T follicular helper cell (primary cell): ENCODE measurements at places on chromosomes 5 and 9.

GRCh38 chr9:125822902-125823301 is 75.7 kb downstream of the PBX3 start:
- DNase-seq: no peak

- DNase-seq: no peak
These were observed 5.2 kb upstream of the HINT2 start for GRCh38 chr9:35820076-35820475.

DNA sequence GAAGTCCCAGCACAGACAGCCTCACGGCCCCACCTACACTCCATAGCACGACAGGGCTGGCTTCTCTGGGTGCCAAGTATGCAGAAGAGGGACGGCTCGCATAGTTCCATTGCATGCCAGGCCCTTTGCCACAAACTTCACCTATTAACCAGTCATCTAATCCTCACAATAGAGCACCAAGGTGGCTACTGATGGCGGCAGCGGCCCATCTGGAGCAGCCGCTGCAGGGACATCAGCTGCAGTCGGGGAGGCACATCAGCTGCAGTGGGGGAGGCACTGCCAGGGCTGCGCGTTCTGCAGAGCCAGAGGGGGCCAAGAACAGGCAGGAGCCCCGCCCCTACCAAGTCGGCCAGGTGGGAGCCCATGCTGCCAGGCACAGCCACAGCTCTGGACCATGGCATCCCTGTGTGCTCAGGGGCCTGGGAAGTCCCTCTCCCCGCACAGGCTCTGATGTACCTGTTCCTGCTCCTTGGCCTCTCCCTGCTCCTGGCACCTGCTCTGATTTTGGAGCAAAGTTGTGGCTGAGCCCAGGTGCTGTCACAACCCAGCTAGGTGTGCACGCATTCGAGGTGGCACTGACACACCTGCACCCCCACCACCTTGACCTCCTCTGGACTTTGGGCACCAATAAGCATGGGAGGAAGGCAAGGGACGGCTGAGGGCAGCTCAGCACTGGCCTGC is 61.5 kb upstream of the SYNPO start:
- no peak for DNase-seq

DNA sequence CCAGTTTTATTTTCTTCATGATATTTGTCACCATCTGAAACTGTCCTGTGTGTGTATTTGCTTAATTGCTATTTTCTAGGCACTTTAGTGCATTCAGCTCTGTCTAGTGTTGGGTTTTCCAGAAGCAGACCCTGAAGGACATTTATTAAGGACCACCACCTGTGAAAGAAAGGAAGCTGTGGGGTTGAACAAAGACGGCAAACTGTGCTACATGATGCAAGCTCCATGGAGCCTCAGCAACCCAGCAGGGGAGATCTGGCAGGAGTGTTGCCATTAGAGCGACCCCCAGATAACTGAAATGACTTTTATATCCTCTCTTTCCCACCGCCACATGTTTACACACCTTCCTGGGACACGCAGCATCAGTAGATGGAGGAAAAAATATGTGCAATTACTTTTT is 125.5 kb downstream of the GABRB2 start:
- DNase-seq: no peak

DNA sequence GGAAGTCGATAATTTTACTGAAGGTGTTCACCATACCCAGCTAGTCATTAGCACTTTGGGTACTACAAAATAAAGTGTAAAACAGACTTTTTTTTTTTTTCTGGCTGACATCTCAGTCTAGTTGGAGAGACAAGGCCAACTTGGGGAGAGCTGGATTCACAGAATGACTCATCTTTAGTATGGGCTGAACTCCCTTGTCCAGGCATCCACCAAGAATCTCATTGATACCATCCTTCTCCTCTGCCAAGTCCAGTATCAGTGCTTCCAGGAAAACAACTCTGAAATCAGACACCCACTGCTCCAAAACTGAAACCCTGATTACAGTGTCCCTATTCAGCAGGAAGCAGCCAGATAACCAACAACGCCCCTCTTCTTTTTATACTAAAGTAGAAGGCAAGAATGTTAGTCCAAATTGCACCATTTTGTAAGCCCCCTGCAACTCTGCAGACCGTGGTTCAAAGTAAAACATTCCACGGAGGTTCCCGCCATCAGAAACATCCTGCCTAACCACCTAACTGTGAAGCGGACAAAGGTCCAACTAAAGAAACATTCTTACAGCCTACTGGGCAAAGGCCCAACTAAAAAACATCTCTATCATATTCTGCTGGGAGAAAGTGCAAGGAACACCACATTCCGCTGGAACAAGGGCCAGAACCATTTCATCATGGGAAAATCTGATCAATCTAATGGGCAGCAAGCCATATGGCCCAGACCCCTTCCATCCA is 728.2 kb downstream of the BRINP1 start:
- no peak for DNase-seq

DNA sequence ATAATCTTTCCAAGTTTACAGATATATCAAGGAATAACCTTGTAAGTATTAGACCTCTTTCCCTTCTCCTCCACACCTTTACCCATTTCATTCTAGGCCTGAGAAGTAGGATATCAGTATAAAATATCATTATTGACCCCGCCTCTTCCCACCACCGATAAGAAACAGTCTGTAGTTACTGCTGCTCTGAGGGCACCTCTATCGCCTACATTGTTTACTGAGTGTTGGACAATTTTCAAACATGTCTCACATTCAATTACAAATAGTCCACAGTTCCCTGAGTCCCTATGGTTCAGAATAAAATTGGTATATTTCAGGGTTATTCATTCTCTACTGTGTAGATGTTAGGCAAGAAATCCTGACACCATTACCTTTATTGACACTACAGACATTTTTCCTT is 73.4 kb downstream of the TEK start:
- DNase-seq: no peak

DNA sequence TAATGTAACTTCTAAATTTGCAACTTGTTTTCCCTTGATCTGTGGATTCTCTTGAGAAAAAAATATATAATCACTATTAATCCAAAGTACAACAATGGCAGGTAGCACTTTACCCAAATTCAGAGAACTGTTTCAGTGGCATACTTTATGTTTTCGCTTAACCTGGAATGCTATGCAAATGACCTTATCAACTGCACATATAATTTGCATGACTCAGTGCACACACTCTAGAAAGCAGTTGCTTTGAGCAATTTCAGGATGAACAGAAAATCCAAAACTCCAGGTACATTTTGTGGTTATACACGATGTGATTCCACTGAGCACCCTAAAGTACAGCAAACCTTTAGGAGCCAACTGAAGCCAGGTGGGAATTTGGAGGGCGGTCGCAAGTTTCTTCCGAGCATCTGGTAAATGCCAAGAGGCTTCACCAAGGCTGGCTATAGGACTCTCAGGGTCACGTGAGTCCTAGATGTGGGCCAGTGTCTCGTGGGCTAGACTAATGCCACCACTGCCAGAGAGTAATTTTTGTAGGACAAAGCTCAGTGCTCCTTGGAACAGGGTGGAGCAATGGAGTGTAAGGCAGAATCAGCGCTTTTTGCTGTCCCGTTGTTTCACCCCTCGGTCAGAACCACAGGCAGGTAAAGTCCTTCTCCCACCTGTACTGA is 37.3 kb downstream of the DMGDH start:
- no peak for DNase-seq

GRCh38 chr5:168291964-168292785 is 730 bp downstream of the WWC1 start:
- DNase-seq: no peak

GRCh38 chr9:127574072-127574993 is 37.7 kb upstream of the STXBP1 start:
- no peak for DNase-seq

DNA sequence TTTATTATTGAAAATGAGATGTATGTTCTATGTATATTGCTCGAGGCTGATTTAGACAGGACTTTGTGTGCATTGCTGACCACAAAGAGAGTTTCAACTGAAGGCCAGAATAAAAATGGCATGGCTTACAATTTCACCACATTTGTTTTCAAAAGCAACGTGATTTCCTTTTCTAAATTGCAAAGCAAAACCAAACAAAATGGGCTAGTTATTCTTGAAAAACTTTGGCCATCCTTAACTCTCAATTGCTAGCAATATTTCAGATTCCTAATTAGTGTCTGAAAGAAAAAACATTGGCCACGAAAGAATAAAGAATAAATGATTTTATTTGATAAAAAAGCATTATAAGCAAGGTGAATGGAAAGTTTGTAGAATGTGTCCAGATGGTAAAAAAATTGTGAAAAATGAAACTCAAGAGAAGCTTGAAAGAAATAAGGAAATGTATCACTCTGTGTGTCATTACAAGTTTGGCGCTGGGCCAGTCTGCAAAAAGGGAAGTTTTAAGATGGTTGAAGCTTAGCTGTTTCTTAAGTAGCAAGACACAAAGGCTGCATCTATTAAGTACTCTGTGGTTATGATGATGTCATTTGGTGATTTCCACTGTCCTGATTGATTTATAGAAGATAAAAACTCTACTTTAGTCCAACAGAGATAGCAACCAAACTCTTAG is 89.2 kb upstream of the PRLR start:
- no peak for DNase-seq

DNA sequence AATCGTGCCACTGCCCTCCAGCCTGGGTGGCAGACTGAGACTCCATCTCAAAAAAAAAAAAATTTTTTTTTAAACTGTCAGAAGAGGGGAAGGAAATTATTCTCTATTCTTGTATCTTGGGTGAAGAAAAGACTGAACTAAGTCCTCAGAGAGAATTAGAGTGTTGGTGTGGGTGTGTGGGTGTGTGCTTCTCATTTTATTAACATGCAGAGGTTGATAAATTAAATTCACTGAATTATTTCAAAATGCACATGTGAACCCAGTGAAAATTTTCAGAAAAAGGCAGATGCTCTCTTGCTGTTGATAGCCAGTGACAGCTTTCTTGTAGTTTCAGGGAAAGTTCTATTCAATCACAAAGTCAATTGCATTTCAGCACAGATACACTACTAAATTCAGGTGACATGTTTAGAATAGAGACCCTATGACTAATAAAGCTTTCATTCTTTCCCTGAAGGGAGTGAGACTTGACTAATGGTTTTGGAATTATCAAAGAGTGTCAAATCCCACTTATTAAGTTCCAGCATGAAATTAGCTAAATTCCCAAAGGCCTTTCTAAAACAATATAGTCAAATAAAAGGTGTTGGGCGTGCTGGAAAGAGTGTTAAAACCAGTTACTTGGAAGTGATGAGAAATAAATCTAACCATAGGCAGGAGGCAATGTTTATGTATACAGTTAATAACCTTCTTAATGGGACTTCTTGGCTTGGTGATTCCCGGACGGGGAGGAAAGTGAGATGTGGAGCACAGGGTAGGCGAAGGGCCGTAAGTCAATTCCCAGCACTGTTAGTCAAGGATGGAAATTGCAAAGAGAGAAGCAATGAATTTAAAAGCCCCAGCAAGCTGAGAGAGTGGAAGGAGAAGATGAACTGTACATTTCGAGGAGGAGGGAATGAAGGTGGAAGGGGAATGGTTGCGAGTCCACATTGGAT is 103.2 kb upstream of the SPATA31D4 start:
- no peak for DNase-seq

DNA sequence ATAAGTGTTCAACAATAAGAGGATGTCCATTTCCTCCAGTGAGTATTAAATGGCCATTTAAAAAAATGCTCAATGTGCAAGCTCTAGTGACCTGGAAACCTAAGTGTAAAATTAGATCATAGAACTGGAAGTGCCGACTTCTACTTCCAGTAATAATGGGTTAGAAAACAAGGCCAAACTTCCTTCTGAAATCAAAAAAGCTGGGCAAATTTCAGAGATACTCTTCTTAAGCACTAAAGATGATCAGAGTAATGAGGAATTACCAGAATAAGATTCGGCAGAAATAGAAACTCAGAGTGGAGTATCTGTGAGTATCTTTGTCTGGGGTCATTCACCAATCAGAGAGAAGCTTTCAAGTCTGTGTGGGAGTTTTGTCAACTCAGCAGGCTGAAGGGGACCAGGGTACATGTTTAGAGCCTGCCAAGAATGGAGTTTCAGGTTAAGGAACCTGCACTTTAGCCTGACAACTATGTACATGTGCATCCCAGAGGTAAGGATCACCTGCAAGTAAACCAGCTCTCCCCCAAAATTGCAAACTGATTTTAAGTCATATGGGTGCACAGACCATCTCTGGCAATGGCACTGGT is 17.1 kb downstream of the FCN2 start:
- no peak for DNase-seq

GRCh38 chr9:85516976-85517637 is 224.6 kb downstream of the AGTPBP1 start:
- no peak for DNase-seq

GRCh38 chr9:108997112-108997511 is 16.2 kb downstream of the CTNNAL1 start:
- no peak for DNase-seq
